ENCODE measurements at places on chromosomes 3 and 15.

- DNase-seq: no peak
- no peak overlapping the region for H3K4me3 ChIP-seq
- no peaks in the 10 kb centered on the region for H3K27me3 ChIP-seq
- H3K27ac ChIP-seq: no peak overlapping the region
Measured at GRCh38 chr15:48090666-48091065, 30.1 kb upstream of the SLC24A5 start.

- H3K27me3 ChIP-seq: no peaks in the 10 kb centered on the region
- no peaks in the 10 kb centered on the region for H3K36me3 ChIP-seq
- no peaks in the 10 kb centered on the region for H3K4me1 ChIP-seq
- DNase-seq: no peak
Measured at GRCh38 chr15:48025118-48025517, 95.7 kb upstream of the SLC24A5 start.

- no peaks in the 10 kb centered on the region for H3K27me3 ChIP-seq
- no peak overlapping the region for H3K4me3 ChIP-seq
- no peak overlapping the region for H3K27ac ChIP-seq
- no peaks in the 10 kb centered on the region for H3K4me1 ChIP-seq
Measured at GRCh38 chr3:95280711-95281352, 1218.0 kb downstream of the NSUN3 start.

- no peaks in the 10 kb centered on the region for H3K36me3 ChIP-seq
- peaks cover 4% of the 10 kb centered on the region for H3K27me3 ChIP-seq
- no peak overlapping the region for H3K27ac ChIP-seq
- peaks cover 9% of the 10 kb centered on the region for H3K4me1 ChIP-seq
- no peak overlapping the region for H3K4me3 ChIP-seq
- no peak for DNase-seq
Measured at GRCh38 chr3:15360788-15361493, 28.6 kb upstream of the SH3BP5 start.

DNA sequence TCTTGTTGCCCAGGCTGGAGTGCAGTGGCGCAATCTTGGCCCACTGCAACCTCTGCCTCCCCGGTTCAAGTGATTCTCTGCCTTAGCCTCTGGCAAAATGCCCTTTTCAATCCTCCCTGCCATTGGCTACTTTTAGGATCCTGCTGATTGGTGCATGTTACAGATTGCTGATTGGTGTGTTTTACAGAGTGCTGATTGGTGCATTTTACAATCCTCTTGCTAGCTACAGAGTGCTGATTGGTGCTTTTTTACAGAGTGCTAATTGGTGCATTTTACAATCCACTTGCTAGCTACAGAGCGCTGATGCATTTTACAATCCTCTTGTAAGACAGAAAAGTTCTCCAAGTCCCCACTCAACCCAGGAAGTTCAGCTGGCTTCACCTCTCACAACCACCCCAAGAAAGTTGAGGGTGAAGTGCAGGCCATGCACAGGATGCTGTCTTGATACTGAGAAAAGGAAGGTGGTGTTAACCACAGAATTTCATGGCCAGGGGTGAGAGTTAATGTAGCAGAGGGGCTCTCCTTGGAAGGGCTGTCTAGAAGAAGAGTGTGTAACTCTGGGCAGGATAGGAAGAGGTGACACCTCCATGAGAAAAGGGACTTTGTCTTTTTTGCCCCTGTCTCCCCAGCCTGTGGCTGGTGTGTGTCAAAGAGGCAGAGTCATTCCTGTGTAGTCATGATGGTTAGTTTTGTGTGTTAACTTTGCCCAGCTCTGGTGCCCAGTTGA, 145.9 kb downstream of the APBA2 start:
- peak overlapping the region; percentile 93 for H3K27ac ChIP-seq
- peaks cover 4% of the 10 kb centered on the region for H3K36me3 ChIP-seq
- H3K4me1 ChIP-seq: peaks cover 87% of the 10 kb centered on the region
- DNase-seq: peak; percentile 73
- H3K4me3 ChIP-seq: peak overlapping the region; percentile 41

GRCh38 chr15:93029214-93029835, 59.7 kb downstream of the RGMA start:
- H3K4me3 ChIP-seq: no peak overlapping the region
- no peak for DNase-seq
- H3K4me1 ChIP-seq: peaks cover 45% of the 10 kb centered on the region
- H3K36me3 ChIP-seq: peaks cover 8% of the 10 kb centered on the region
- H3K27ac ChIP-seq: peak overlapping the region; percentile 56

DNA sequence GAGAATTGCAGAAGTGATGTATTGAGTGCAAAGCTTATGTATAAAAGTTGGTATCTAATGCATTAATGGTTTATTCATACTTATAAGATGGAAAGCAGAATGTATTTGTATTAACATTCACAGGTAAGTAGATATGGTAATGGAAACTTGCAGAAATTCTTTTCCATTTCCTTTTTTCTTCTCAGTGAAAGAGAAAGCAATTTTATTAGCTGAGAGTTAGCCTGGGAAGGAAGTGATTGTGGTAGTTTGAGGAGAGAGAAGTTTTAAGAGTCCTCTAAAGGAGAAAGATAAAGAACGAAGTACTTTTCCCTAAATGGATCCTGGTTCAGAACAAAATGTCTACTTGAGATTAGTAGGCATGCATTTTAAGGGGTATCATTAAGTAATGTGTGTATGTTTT, 60.1 kb upstream of the OSTN start:
- no peak for DNase-seq
- no peak overlapping the region for H3K4me3 ChIP-seq
- H3K27ac ChIP-seq: no peak overlapping the region

DNA sequence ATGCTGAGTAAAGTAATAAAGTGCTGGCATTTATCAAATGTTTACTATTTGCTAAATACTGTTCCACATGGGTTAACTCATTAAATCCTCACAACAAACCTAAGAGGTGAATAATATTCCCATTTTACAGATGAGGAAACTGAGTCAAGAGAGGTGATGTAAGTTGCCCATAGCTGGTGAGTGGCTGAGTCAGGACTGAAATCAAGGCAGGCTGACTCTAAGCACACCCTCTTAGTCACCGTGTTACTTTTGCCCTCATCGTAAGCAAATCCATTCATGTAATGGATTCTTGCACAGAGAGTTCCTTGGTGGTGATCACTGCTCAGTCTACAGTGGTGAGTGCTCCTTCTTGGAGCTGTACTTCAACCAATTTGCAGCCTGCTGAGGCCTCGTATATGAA, 28.9 kb upstream of the PTX3 start:
- DNase-seq: no peak
- no peak overlapping the region for H3K27ac ChIP-seq
- no peaks in the 10 kb centered on the region for H3K36me3 ChIP-seq
- no peaks in the 10 kb centered on the region for H3K27me3 ChIP-seq
- H3K4me1 ChIP-seq: no peaks in the 10 kb centered on the region
- no peak overlapping the region for H3K4me3 ChIP-seq

DNA sequence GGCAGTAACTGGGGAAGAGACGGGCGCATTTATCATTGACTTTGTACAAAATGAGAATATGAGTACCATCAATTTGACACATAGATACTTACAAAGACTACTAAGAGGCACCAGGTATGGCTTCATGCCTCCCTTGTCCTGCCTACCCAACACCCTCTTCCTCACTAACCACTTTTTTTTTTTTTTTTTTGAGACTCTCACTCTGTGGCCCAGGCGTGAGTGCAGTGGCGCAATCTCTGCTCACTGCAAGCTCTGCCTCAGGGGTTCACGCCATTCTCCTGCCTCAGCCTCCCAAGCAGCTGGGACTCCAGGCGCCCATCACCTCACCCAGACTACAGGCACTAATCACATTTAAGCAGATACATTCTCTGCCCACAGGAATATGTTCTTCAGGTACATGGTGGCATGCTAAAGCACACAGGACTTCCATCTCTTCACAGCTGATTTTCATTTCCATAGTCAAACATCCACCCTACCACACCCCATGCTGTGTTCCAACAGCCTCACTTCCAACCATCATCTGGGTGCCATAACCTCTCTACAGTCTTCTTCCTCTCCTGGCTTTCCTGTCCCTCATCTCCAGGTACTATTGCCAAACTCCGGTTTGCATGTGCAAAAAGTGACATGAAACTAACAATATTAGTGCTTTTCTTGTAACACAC, 41.7 kb downstream of the RAB27A start:
- DNase-seq: peak; percentile 49
- no peaks in the 10 kb centered on the region for H3K27me3 ChIP-seq
- peak overlapping the region; percentile 69 for H3K4me3 ChIP-seq
- H3K27ac ChIP-seq: peak overlapping the region; percentile 68

- DNase-seq: no peak
- H3K36me3 ChIP-seq: no peaks in the 10 kb centered on the region
- H3K27me3 ChIP-seq: peaks cover 1% of the 10 kb centered on the region
- no peaks in the 10 kb centered on the region for H3K4me1 ChIP-seq
Measured at GRCh38 chr15:57384816-57385215, 8.5 kb downstream of the CGNL1 start.

- no peak overlapping the region for H3K27ac ChIP-seq
- no peaks in the 10 kb centered on the region for H3K4me1 ChIP-seq
- H3K36me3 ChIP-seq: no peaks in the 10 kb centered on the region
- DNase-seq: no peak
- no peak overlapping the region for H3K4me3 ChIP-seq
Measured at GRCh38 chr3:95886616-95887015, 927.8 kb upstream of the EPHA6 start.

- H3K36me3 ChIP-seq: no peaks in the 10 kb centered on the region
- H3K4me3 ChIP-seq: no peak overlapping the region
- peak overlapping the region; percentile 55 for H3K27ac ChIP-seq
- no peaks in the 10 kb centered on the region for H3K27me3 ChIP-seq
Measured at GRCh38 chr15:41689834-41690233, 29.6 kb downstream of the MGA start.

DNA sequence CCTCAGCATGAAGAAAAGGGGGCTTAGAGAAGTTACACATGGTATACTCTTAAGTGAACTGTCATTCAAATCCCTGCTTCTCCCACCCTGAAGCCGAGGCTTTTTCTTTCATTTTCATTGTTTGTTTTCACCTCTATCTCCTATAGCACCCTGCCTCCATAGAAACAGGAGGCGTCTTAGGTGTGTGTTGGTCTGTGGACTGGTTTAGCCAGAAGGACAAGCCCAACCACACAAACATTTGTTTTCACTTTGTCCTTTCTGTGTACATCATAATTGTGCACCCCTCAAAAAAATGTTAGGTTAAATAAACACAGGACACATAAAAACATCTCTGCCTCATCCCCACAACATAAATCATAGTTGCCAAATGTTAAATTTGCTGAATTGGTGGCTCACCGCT, 73.3 kb upstream of the UBE2E2 start:
- H3K4me3 ChIP-seq: no peak overlapping the region
- no peak for DNase-seq
- H3K36me3 ChIP-seq: no peaks in the 10 kb centered on the region
- H3K4me1 ChIP-seq: no peaks in the 10 kb centered on the region
- H3K27me3 ChIP-seq: peaks cover 4% of the 10 kb centered on the region

DNA sequence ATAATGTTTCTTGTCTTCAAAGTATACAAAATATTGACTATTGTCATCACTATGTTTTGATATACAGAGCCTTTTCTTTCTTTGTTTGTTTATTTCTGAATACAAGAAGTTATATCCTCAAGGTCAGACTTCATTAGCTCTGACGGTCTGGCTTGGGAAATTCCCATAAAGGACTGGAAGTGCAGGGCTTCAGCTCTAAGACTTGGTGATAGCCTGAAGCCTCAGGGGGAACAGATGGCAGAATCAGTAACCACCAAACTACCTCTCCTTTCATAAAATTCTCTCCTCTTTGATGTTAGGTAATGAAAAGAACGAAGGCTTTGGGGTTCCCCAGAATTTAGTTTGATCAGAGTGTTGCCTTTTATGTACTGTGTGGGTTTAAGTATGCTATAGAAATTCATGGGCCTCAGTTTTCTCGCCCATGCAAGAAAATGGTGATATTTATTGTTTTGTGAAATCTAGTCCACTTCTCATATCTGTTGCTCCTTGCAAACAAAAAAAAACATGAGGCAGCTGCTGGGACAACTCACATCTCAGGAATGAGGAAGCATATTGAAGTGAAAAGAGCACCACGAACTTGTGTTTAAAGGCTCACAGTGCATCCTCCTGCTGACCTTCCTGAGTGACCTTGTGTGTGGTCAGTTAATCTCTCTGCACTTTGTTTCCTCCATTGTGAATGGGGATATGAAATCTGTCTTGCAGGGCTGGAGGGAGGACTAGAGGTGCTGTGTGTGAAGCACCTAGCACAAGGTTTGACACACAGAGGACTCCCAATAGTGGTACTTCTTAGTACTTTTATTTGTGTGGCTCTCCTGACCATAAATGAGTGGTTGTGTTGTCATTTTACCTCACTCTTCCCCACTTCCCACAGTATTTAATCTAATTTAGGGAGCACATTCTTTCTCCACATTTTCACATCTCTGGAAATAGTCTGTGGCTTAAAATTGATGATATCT, 569.8 kb upstream of the IL12A start:
- no peak overlapping the region for H3K27ac ChIP-seq
- peaks cover 2% of the 10 kb centered on the region for H3K27me3 ChIP-seq
- H3K4me1 ChIP-seq: no peaks in the 10 kb centered on the region
- H3K4me3 ChIP-seq: no peak overlapping the region
- no peaks in the 10 kb centered on the region for H3K36me3 ChIP-seq
- DNase-seq: no peak

DNA sequence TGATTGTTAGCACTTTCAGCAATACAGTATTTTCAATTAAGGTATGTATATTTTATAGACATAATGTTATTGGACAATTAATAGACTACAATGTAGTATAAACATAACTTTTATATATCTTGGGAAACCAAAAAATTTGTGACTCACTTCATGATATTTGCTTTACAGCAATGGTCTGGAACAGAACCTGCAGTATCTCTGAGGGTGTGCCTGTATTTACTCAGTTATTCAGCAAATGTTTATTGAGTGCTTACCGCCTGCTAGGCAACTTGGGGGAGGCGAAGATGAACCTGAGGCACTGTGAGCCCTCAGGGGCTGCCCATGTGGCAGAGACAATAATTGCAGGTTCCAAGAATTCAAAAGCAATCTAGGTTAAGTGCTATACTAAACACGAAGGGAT, 144.8 kb downstream of the GABRB3 start:
- no peak overlapping the region for H3K27ac ChIP-seq
- no peak overlapping the region for H3K4me3 ChIP-seq
- DNase-seq: no peak
- H3K36me3 ChIP-seq: peaks cover 4% of the 10 kb centered on the region

DNA sequence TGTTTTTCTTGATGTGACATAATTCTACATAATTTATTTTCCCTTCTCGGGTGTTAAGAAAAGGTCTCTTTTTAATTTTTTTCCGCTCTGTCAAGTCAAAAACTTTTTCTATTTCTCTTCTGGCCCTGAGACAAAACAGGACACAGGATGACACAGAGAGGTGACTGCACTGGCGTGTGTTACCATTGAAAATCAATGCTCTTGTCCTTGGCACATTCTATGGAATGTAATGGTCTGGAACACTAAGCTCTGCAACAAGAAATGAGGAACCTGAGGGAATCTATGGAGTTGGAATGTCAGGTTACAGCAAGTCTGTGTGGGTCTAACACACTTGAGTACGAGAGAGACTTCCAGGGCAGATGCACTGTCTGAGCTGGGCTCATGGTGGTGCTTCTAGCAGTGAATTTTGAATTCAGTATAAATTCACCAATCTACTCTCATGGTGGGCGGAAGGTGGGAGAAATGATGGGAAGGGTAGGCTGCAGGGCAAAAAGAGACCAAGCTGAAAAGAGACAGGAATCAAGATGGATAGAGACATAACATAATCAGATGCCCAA, 508.3 kb downstream of the TUSC7 start:
- DNase-seq: no peak
- H3K4me1 ChIP-seq: no peaks in the 10 kb centered on the region
- H3K27ac ChIP-seq: no peak overlapping the region
- H3K36me3 ChIP-seq: no peaks in the 10 kb centered on the region
